ENCODE measurements at places on chromosomes 6 and 20.

DNA sequence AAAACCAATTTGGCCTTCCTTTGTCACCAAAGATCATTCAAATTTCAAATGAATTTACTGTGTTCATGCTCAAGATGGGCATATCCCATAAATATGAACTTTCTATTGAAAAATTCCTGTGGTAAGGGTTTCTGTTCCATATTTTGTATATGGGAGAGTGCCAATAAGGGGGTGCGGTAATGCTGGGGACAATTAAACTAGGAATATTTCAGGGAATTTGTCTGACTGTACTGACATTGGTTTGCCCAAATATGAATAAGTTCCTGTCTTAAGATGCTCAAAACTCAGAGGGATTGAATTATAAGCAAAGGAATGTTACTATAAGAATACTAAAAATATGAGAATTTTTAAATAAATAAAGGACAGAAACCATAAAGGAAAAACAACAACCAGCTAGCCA lies 553.0 kb upstream of the MARCKS start:
- no peak for DNase-seq

DNA sequence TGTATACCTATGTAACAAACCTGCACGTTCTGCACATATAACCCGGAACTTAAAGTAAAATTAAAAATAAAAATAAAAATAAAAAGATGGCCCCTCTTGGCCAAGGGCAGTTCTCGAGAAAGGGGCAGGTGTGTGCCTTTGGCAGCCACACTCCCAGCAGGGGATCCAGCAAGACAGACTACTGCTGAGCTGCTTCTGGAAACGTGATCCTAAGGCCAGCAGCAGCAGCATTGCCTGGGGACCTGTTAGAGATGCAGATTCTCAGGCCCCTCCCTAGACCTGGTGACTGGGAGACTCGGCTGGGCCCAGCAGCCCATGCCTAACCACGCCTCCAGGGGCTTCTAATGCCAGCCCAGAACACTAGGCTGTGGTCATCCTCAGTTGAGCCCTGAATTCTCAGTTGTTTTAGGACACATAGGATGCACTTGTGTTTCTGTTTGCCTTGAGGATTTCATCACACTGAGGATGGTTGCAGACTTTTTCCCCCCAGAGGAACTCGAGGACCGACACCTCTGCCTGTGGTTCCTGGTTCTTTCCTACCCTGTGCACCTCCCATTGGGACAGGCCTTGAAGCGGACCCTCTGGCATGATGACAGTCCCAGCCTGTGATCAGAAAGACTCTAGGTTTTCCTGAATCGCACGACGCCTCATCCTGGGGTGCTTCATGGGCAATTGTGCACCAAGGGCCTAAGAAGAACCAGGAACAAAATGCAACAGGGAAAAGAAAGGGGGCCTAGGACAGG lies 105.9 kb downstream of the TOX2 start:
- no peak for DNase-seq

- DNase-seq, result no peak
Measured at GRCh38 chr20:34971561-34972235, 16.0 kb downstream of the MYH7B start.

DNA sequence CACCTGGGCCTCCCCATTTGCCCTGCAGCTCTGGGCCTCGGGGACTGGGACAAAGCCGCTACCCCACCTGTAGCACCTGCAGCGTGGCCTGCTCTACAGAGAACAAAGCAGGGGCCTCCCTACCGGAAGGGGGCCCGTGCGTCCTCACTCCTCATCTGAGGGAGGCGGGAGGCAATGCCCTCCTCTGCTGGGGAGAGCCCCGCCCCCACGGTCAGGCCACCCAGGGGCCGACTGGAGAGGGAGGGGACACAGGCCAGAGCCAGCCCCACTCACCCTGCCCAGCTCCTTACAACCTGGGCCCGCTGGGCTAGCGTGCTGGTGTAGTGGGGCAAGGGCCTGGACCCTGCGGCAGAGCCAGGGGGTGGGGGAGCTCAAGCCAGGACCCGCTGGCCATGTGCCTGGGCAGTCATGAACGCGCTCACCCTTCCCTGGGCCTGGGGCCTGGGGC lies 8.0 kb downstream of the LAMA5 start:
- DNase-seq, result no peak

DNA sequence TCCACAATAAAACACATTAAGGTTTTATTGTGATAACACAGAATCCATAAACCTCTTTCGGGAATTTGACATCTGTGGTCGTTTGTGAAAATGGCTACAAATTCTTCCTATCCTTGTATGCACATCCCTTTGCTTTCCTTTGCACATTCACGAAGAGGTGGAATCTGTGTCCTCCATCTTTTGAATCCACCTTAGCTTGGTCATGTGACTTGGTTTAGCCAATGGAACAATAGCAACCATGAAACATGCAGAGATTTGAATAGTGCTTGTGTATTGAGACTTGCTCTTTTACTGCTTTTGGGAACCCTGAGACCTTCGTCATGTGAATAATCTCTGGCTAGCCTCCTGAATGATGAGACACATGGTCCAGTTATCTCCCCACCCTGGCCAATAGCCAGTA lies 49.7 kb upstream of the NOP56 start:
- DNase-seq, result no peak

GRCh38 chr6:134345789-134346188 lies 27.9 kb upstream of the SGK1 start:
- no peak for DNase-seq

DNA sequence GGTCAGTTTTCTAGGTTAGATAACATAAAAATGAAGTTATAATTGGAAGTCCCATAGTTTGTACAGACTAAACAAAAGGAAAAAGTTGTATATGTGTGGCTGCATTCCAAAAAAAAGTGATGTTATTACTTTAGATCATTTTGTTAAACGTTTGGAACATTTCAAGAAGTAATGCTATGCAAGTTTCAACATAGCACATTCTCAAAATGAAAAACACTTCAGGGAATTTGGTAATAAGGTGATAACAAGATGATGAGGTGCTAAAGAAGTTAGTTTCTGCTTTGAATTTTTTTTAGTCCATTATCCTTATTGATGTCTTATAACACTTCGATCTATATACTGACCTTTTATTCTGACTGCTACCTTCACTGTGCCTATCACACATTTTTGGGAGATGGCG lies 250.7 kb downstream of the PHF3 start:
- no peak for DNase-seq

DNA sequence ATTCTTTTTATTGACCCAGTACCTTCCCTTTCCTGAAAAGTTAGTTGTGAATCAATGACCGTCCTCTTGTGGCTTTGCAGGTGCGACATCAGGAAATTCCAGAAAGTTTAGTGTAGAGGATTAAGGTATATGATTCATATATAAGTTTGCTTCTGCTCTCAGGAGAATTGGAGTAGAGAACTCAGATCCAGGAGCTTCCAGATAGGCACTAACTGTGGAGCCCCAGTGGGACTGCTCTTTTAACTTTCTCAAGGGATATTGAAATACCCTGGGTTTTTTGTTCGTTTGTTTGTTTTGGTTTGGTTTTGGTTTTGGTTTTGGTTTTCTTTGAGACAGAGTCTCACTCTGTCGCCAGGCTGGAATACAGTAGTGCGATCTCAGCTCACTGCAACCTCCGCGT lies 9.5 kb downstream of the TAAR2 start:
- no peak for DNase-seq

GRCh38 chr20:56788041-56788670 lies 159.1 kb downstream of the TFAP2C start:
- DNase-seq, result peak; percentile 75

DNA sequence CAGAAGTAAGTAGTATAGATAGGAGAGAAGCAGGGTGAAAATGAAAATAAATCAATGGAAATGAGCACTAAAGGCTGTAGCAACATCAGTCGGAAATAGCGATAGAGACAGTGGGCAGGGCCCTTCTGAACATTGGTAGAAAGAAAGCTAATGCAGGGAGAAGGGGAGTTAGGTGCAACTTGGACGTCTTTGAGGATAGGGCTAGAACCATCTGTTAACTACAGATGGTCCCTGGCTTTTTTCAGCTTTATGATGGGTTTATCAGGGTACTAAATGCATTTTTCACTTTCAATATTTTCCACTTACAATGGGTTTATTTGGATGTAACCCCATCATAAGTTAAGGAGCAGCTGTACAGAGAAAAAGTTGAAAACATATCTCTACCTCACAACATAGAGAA lies 72.8 kb upstream of the CNR1 start:
- DNase-seq, result no peak

DNA sequence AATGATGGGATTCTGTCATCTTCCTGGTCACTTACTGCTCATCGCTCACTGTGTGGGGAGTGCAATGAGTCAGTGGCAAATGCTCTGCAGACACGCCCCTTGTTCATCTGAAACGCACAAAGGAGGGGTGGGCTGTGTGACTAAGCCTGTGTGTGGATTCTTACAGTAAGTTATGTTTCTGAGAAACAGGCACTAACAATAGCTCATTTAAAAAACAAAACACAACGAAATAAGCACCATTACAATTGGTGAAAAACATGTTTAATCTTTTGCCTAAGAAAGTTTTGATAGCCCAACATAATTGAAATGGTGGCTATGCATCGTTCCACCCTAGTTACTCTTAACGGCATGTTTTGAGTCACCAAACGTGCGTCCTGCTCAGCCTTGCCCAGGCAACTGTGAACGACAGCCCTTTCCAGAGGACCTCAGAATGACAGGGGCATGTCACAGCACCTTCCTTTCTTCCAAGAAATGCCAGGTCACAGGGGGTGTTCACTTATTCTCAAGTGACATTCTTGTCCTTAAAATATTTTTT lies 118.4 kb upstream of the SGK1 start:
- peak; percentile 86 for DNase-seq

GRCh38 chr6:75619230-75619899 lies 17.7 kb downstream of the SENP6 start:
- no peak for DNase-seq

DNA sequence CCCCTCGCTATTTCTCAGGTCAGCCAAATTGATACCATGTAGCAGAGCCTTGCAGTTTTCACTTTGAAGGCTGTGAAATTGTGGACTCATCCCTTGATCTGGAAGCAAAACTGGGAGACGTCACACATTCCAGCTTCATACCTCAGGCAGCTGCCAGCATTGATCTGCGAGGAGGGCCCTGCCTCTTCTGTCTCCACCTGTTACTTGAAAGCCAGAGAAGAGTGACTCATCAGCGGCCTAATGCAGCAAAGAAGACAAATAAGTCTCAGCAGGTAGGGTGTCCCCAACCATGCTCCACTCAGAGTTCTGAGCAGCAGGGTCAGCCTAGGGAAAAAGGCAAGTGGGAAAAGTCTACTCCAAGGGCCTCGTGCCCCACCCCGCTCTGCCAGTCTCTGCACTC lies 69.4 kb upstream of the BMP2 start:
- DNase-seq, result no peak

DNA sequence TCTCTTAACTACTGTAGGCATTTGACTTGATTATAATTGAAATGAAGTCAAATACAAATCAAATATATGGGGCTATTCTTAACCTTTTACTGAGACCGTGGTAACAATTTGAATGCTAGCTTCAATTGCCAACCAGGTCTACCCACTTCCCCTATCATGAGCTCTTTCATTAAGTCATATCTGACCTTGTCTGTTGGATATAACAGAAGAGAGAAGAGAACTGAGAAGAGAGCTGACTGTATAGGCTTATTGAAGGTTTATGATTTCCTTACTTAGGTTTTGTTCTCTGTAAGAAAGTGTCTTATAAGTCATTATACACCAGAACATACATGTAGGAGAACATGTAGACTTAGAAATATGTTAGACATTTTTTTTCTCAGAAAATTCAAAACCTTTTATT lies 549.4 kb downstream of the COL12A1 start:
- DNase-seq, result no peak

GRCh38 chr6:80523010-80523409 lies 416.5 kb downstream of the BCKDHB start:
- peak; percentile 40 for DNase-seq

- DNase-seq, result no peak
Measured at GRCh38 chr20:20806121-20807095, 94.0 kb upstream of the RALGAPA2 start.

GRCh38 chr6:105087571-105088211 lies 92.1 kb downstream of the POPDC3 start:
- DNase-seq, result peak; percentile 55

DNA sequence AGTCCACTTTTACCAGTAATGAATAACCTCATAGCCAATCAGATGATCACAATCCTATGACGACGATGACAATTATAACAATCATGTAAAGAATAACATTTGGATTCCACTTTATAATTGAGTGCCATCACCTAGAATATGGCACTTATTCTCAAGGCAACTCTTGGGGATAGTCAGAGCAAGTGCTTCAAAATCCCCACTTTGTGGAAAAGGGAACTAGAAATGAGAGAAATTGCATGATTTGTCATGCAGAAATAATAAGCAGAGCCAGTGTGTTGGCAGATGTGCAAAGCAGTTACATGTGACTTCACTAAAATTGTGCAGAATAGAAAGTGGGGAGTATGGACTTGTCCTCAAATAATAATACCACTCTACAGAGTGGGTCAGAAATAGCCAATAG lies 41.3 kb downstream of the FRK start:
- DNase-seq, result no peak

DNA sequence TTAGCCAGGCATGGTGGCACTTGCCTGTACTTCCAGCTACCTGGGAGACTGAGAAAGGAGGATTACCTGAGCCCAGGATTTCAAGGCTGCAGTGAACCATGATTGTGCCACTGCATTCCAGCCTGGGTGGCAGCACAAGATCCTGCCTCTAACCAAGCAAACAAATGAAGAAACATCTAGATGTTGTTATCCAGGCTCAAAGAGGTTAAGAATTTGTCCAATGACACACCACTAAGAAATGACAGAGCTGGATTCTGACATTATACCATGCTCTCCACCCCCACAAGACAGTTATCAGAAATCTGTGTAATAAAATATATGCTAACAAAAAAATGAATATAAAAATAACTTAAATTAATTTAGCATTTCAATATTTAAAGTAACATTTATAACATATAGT lies 925.5 kb upstream of the SLC35B3 start:
- no peak for DNase-seq

DNA sequence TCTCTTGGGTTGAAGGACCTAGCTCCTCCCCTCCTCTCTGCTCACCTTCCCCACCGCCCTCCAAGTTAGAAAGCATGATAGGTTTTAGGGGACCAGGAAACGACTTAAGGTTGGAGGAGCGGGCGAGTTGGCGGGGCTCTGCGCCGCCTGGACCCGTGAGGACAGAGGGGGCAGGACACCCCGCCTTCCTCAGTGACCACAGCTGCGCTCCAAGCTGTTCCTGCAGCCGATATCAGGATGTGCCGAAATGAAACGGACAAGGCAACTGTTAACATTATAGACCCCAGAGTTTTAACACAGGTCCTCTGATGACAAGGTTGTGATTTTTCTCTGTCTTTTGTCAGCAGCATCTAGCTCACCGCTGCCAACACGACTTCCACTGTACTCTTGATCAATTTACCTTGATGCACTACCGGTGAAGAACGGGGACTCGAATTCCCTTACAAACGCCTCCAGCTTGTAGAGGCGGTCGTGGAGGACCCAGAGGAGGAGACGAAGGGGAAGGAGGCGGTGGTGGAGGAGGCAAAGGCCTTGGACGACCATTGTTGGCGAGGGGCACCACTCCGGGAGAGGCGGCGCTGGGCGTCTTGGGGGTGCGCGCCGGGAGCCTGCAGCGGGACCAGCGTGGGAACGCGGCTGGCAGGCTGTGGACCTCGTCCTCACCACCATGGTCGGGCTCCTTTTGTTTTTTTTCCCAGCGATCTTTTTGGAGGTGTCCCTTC lies at the start of gene GRM1:
Gene GRM1 (plus strand): TSS at position 212 of the 722 bp plus-strand sequence. CDS start 456 bp downstream, at position 668.
- DNase-seq, result no peak

- DNase-seq, result no peak
Measured at GRCh38 chr6:129992881-129993280, 25.5 kb upstream of the L3MBTL3 start.

GRCh38 chr6:84618046-84618752 lies 146.2 kb downstream of the TBX18 start:
- peak; percentile 63 for DNase-seq

Data from astrocyte of the cerebellum (primary cell).